ENCODE measurements at places on chromosomes 6 and 20.

- no peak for DNase-seq
These were observed 51.3 kb downstream of the ADNP start for GRCh38 chr20:50879649-50880550.

DNA sequence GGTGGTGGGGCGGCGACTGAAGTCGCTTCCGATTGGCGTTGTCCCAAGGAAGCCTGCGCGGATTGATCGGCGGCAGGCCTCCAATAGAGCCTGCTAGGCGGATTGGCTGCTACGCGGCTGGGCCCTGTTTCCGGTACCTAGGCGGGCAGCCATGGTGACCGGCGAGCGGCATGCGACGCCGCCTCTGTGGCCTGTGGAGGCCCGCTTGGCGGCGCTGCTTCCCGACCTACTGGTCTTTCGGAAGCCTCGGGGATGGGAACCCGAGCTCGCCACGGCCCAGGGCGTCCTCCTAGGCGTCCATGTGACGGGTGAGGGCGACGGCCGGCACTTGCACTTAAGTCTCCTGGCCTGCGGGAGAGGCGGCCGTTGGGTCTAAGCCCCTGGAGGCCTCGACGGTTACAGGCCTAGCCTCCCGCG, 28.1 kb downstream of the NFYA start:
- DNase-seq: no peak

GRCh38 chr6:108626777-108627176, 66.1 kb downstream of the FOXO3 start:
- DNase-seq: no peak

DNA sequence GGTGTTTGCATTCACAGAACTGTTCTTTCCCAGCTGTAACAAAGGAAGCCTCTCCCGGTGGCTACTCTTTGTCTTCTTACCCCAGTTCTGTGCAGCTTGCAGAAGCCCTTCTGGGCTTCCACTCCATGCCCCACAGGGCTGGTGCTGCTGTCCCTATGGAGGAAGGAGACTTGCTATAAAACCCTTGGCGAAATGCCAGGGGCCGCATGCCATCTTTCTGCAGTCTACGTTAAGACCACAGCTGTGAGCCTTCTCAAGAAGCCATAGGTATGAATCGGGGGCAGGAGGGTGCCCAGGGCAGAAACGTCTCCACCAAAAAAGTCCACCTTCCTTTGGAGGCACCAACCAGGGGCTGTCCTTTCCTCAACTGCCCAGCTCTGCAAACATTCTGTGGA, 60.7 kb downstream of the PRND start:
- no peak for DNase-seq

GRCh38 chr6:139970591-139970991, 596.1 kb upstream of the CITED2 start:
- no peak for DNase-seq

- no peak for DNase-seq
These were observed 121.0 kb downstream of the BTBD9 start for GRCh38 chr6:38518511-38519304.

DNA sequence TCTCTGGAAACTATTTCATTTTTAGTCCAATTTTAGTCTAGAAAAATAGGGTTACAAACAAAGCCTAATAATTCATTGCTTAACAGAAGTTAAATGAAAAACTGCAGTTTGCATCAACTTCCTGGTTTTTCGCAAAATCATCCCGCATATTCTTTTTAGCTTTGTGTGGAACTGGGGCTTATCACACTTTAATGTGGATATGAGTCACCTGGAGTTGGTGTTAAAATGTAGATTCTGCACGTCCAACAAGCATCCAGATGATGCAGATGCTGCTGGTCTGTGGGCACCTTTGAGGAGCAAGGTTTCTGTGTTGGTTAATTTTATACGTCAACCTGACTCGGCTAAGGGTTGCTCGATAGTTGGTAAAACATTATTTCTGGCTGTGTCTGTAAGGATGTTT, 126.1 kb downstream of the PLCB4 start:
- DNase-seq: no peak

- DNase-seq: no peak
These were observed 84.3 kb upstream of the IFNGR1 start for GRCh38 chr6:137303441-137303840.

DNA sequence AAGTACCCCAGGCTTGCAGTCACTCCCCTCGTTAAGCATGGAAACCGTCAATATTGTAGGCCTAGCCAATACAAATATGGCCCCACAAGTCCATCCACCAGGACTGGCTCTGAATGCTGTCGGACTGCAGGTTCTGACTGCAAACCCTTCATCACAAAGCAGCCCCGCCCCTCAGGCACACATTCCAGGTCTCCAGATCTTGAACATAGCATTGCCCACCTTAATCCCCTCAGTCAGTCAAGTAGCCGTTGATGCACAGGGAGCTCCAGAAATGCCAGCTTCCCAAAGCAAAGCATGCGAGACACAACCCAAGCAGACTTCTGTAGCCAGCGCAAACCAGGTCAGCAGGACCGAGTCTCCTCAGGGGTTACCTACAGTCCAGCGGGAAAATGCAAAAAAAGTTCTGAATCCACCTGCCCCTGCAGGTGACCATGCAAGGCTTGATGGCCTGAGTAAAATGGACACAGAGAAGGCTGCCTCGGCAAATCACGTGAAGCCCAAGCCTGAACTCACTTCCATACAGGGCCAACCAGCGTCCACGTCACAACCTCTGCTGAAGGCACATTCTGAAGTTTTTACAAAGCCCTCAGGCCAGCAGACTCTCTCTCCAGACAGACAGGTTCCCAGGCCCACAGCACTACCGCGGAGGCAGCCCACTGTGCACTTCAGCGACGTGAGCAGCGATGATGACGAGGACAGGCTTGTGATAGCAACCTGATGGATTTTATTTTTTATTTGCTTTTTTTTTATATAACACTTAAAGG, 126.2 kb upstream of the EDN1 start:
- no peak for DNase-seq

DNA sequence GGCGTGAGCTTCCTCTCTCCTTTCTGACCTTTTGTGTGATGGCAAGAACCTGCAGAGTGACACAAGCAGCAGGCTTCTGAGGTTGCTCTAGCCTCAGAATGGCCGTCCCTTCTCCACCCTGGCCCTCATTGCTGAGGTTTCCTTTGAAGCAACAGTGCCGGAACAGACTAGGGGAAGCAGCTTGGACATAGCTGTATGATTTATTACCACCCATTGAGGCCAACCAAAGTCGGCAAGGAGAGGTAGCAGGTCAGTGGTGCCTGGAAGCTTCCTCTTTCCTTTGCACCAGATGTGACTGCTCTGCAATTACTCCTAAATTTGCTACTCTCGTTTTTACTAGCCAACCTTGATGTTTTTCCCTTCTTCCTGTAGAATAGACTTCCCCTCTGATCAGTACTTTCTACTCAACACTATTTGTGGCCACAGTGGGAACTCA, 31.4 kb downstream of the PTPN1 start:
- no peak for DNase-seq

- no peak for DNase-seq
These were observed 61.1 kb downstream of the ZBTB2 start for GRCh38 chr6:151330130-151330696.

- peak; percentile 74 for DNase-seq
These were observed 32.8 kb downstream of the GSS start for GRCh38 chr20:34922654-34923381.

DNA sequence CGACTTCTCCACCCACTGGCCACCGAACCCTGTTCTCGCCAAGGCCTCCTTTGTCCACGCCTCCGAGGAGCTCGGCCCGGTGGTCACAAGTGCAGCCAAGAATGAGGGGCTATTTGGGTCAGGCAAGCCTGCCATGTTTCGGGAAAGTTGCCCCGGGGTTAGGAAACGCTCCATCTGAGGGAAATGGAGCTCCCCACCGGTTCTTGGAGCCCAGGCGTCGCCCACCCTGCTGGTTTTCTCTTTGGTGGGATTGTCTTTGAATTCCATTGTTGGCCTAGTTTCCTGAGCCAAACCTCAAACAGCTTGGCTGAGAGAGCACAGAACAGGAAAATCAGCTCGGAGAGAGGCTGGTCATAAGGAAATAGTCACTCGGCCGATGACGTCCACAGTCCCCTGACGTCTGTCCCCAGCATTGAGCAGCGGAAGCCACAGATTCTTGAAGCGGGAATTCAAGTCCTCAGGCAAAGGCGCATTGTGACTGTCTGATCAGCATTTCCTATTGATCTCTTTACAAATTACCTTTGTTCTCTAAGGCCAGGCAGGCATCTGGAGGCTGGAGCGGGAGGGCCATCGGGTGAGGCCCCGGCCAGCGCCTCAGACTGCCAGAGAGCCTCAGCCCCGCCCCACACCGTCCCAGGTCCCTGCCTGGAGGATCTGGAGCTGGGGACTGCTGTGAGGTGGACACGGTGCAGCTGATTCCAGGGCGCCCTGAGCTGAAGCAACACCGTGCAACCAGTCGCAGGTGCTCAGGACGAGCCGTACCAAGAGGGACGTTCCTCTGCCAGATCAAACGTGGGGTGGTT, 138.6 kb downstream of the DLL1 start:
- no peak for DNase-seq

DNA sequence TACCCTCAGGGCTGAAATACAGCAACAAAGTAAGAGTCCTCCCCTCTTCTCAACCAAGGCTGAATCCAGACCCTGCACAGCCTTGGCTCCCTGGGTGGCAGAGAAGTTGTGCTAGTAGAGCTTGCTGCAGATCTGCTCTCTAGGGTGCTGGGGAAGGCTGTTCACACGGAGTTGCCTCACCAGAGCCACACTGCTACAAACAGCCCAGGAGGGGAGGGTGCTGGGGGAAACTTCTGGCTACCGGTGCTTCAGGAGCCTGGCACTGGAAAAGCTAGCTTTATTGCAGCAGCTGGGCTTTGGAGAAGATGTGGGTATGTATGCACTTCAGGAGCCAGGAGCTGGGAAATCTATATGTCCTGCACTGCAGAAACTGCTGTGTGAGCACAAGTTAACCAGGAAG, 37.6 kb upstream of the SUPT3H start:
- DNase-seq: no peak

GRCh38 chr6:137977814-137978213, 110.8 kb downstream of the TNFAIP3 start:
- DNase-seq: no peak

DNA sequence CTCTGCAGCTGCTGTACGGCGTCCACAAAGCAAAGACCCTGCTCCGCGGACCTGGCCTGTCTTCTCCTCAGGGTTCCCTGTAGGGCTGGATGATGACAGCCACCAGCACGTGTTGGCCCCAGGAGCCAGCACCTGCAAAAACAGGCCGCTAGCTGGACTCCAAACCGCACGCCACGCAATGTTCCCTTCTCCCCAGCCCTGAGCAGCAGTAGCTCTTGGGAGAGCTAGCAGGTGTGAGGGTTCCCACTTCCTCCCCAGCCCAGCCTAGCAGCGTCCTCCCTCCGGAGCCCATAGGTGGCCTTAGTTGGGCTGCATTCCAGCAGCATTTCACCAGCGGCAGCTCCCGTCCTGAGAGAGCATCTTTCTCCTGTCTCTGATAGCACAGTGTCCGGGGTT, 42.3 kb downstream of the DACT2 start:
- no peak for DNase-seq

GRCh38 chr6:52815167-52816092, 11.8 kb upstream of the GSTA1 start:
- peak; percentile 24 for DNase-seq

- DNase-seq: no peak
These were observed 88.6 kb upstream of the DUSP22 start for GRCh38 chr6:203661-204060.

DNA sequence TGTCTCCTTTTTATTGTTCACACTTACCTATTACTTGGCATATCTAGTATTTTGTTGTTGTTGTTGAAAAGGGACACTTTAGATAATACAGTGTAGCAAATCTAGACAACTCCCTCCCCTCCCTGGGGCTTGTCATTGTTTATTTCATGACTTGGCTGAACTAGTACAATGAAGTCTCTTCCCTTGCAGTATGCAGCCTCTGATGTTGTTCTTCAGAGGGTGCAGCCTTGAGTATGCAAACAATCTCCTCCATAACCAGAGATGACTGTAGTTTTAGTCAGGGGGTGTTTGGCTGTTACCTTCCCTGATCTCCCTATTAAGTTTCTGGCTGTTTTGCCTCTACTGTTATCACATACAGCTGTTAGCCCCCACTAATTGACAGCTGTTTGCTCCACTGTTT, 315.4 kb upstream of the RUNX2 start:
- DNase-seq: no peak

GRCh38 chr6:28682542-28682941, 156.9 kb downstream of the GPX5 start:
- DNase-seq: no peak

- peak; percentile 87 for DNase-seq
These were observed at the start of gene DUSP22 for GRCh38 chr6:291697-292505. DUSP22 (plus strand) TSS chr6:292487; CDS start chr6:292540, 53 bp downstream.

GRCh38 chr6:135797361-135797760, 54.1 kb upstream of the PDE7B start:
- DNase-seq: no peak

DNA sequence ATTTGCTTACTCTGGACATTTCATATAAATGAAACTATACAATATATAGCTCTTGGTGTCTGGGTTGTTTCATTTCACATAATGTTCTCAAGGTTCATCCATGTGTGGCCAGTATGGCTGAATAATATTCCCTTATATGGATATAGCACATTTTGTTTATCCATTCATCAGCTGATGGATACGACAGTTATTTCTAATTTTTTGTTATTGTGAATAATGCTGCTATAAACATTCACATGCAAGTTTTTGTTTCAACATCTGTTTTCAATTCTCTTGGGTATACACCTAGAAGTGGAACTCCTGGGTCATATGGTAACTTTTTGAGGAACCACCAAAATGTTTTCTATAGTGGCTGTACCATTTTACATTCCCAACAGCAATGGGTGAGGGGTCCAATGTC, 101.1 kb downstream of the CDK19 start:
- DNase-seq: no peak

GRCh38 chr6:106460481-106460880, 100.0 kb downstream of the CRYBG1 start:
- no peak for DNase-seq

- DNase-seq: no peak
These were observed 233.5 kb upstream of the QKI start for GRCh38 chr6:163180874-163181541.

DNA sequence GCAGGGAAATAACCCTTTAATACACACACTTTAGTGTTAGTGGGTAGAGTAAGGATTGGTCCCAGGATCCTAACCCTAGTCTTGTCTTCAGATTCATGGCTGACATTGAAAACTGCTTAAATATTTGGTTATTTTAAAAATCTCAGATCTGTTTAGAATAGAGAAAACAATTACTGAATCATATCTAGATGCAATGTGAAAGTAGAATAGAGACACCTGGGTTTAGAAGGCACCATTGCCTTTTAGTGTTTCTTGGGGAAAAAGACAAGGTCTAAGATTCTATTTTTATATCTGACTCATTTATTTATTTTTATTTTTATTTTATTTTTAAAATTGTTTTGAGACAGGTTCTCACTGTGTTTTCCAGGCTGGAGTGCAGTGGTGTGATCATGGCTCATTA, 6.0 kb downstream of the DDX43 start:
- DNase-seq: no peak

Measured in breast epithelium (tissue), 4 donors.